ENCODE measurements at places on chromosomes 3 and 15.

GRCh38 chr15:60633426-60633968 lies 154.6 kb upstream of the ICE2 start:
- no peak for DNase-seq

- DNase-seq = peak; percentile 85
Observed at GRCh38 chr15:69760890-69761568, 308.4 kb downstream of the RPLP1 start.

DNA sequence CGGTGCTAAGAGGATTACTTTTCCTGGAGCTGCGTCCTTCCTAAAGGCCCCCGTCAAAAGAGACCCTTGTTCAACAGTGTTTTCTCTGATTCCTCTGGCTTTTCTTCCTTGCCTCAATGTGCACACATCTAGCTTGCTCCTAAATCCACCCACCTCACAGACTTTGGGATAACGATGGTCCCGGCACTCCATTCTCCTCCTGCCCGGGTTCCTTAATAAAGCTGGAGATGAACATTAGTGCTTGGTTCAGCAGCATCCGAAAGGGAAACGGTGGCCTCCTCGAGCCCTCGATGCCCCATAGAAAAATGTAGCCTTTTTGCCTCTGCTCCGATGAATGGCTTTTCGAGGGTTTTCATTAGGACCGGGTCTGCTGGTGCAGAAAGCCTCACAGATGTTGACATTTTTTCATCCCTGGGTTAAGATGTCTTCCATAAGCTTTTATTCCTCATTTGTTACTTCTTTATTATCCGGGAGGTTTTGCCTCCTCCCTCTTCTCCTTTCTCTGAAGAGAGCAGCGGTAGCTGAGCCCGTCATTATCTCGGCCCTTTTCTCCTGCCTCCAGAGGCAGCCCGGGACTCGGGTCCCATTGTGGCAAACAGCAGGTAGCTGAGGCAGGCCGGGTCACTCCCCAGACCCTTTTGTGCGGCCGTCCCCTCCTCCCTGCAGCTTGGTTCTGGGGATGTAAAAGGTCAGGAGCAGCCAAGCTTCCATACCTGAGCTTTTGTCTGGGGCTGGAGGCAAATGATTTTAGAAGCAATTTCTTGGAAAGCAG lies 64.6 kb downstream of the CPN2 start:
- DNase-seq = no peak

GRCh38 chr15:79051029-79051428 lies 39.6 kb downstream of the RASGRF1 start:
- DNase-seq = no peak

GRCh38 chr15:80350941-80351610 lies 53.1 kb upstream of the ARNT2 start:
- DNase-seq = no peak

DNA sequence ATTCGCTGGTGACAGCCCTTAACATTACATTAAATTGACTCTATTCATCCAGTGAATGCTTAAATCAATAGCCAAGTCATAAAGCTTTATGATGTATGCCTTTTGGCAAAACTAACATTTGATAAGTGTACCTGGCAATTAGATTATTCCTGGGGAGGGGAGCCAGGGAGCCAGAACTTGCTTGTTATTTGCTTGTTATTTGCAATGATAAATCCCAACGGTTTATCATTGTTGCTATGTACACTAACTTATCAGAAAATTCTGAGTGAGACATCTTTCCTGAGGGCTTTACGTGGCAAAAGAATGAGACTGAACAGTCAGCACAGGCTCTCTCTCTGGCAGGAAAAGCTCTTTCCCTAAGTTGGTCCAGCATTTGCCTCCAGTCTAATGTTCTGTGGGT lies 35.8 kb upstream of the FBN1 start:
- no peak for DNase-seq

GRCh38 chr3:196686436-196686835 lies 25.6 kb downstream of the CEP19 start:
- no peak for DNase-seq

DNA sequence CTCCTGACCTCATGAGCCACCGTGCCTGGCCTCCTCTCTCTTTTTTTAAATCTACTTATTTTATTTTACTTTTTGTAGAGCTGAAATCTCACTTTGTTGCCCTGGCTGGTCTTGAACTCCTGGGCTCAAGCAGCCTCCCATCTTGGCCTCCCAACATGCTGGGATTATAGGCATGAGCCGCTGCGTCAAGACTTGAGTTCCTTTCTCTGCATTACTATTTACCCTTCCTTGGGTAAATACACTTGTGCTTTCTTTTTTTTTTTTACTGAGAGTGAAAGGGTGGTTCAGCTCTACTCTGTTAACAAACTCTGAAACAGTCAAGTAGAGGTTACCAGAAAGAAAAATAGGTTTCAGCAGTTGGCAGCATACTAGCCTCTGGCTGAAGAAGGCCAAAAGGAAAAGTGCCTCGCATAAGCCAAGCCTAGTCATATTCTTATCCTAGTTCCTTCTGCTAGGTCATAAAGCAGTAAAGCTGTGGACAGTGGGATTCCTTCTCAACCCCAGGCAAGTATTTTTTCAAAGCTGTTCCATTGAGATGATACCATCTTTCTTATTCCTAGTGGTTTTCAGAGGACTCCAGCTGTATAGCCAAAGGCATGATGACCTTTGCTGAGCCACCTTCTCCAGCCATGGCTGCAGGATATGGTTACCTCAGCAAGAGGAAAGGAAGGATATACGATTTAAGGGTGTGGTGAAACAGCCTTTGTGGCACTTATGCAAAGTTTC lies 135.1 kb downstream of the RBPMS2 start:
- no peak for DNase-seq

- DNase-seq = no peak
Observed at GRCh38 chr3:194129581-194130133, 6.3 kb upstream of the HES1 start.

- DNase-seq = no peak
Observed at GRCh38 chr3:78993375-78993774, 774.4 kb downstream of the ROBO1 start.

DNA sequence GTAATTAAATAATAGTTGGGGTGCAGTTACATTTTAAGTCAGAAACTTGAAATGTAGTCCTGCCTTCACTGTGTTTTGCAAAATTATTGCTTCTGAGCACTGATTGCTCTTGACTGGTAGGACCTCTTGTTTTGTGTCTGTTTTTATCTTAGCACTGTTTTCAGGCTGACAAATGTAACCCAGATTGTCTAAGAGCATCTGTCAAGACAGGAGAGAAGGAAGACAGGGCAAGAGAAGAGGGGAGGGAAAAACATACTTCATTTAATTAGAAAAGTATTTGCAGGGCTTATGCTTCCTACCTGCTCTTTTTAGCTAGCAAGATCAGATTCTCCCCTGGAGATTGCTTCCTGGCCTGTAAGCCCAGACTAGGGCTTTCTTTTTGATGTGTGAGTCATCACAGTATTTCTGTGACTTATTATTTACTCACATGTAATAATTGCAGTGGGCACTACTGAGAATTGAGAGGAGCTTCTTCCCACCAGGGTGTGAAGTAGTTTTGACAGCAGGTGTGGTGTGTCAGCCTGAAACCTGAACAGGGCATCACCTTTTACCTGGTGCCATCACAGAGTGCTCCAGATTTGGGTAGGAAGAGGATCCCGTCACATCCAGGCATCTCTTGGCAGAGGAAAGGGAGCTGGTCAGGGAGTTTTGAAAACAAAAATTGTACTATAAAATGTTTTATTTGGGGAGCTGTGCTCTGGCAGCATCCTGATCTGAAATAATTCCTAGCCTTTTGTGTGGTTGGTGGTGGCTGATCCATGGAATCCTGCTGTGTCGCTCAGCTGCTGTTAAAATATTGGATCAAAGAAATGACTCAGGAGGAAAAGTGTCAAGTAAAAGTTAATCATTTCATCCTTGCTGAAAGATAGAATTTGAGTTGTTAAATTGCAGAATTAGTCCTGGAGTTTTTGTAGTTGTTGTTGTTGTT lies 98.2 kb downstream of the TMEM108 start:
- DNase-seq = no peak

DNA sequence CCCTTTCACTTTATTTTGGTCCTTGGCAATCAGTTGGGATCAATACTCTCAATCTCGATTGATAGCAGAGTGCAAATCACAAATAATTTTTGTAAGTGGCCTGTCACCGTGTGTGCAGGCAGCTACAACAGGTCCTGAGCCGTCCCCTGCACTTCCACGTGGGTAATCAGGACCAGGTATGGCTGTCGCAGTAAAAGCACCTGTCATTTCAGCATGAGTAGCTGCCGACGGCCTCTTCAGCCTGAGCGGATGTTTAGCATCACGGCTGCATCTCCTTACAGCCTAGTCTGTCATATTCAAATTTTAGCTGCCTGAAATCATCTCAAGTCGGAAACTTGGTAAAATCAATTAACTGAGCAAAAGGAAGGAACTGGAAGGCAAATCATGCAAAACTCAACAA lies 53.0 kb upstream of the FOXP1 start:
- DNase-seq = no peak

DNA sequence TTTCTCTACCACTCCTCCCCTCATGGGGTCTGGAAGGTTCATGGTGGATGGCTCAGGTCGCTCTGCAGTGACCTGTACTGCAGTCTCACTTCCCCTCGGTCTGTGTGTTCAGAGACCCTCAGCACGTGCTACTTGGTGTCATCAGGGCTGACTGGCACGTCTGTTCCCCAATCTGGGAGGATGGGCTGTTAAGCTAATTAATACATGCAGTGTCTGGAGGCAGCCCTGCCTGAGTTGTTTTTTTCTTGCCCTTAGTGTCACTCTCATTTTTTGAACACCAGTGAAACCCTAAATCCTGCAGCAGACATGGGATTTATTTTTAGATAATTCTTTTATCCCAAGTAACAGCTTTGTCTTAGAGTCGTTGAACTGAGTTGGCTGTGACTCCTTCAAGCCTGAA lies 64.6 kb downstream of the ARNT2 start:
- no peak for DNase-seq

DNA sequence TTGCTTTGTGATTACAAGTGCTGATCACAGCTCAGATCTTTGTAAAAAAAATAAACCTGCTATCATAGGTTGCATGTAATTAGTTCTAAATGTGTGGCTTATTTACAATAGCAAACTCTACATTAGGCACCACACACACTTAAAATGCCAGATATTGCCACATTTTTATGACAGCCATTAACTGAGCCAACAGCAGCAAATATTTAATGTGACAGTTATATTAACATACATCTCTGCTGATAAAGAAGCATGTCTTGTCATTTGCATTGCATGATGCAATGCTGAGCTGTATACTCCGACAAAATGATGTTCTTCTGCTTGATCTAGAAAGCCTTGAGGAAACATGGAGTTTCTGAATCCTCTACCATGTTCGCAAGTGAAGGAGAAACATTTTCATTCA lies 273.6 kb upstream of the VEPH1 start:
- DNase-seq = no peak

DNA sequence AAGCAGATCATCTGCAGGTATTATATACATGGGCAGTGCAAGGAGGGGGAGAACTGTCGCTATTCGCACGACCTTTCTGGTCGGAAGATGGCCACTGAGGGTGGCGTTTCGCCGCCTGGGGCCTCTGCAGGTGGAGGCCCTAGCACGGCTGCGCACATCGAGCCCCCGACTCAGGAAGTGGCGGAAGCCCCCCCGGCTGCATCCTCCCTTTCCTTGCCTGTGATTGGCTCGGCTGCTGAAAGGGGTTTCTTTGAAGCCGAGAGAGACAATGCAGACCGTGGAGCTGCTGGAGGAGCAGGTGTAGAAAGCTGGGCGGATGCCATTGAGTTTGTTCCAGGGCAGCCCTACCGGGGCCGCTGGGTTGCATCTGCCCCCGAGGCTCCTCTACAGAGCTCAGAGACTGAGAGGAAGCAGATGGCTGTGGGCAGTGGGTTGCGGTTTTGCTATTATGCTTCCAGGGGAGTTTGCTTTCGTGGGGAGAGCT lies 639 bp downstream of the MKRN3 start:
- DNase-seq = no peak

DNA sequence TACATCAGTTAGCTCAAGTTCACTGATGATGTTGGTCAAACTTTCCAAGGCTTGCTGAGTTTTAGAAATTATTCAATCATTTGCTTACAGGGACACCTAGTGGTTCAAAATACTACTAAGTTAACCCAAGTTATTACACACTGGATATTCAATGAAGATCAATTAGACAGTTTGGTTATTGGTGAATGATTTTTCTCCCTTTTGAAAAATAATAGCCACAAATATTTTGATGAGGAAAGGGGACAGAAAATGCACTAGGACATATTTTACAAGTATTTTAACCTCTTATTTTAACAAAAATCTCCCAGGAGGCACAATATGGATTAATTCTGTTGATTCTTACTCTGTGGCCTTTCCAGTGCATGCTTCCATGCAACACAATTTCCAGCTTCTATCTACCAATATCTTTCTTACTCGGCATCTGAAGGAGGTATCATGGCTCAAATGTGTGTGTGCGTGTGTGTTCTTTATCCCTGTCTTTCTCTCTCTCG lies 20.1 kb upstream of the GOLGA6L2 start:
- DNase-seq = no peak

DNA sequence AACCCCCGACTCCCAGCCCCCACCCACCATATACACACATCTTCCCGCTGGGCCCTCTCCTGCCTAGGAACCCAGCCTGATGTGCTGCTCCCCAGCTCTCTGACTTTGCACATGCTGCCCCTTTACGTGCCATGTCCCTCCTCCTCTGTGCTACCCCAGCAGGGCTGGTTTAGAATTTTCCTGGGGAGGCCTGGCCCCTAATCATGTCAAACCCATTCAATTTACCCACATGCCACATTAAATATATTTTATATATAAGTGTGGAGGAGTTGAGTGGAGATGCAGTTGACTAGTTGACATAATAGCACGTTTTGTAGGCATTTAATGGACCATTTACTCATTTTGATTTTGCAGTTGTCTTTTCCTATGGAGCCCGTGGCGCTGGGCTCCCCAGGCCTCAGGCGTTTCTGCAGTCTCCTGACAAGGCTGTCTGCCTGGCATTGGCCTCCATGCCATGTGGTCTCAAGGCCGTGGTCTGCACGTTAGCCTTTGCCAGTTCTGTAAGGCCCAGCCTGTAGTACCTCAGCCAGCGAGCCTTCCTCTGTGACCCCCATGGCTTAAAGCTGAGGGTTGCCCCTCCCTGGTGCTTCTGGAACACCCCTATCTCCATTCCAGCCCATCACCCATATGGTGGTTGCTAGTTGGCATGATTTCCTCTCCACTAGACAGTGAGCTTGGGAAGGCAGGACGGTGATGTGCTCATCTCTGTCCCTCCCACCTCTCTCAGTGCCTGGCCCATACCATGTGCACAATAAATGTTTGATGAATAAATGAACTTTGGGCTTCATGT lies 155.8 kb downstream of the TLE3 start:
- no peak for DNase-seq

GRCh38 chr15:59473226-59473625 lies 35.2 kb downstream of the FAM81A start:
- no peak for DNase-seq

Data from activated T-cell treated with anti-CD3 and anti-CD28 coated beads, Interleukin-2, amount 50 U/mL, for 48 hours (primary cell).